Lower lobe of right lung (tissue), 2 donors: ENCODE measurements at places on chromosomes 11 and 22.
A peak's percentile ranks its signal among the peaks of the same experiment; 100 is the strongest.

GRCh38 chr22:27193215-27193614 lies 535.8 kb downstream of the MIAT start:
- peaks cover 3% of the 10 kb centered on the region for H3K27me3 ChIP-seq
- H3K4me3 ChIP-seq = no peak overlapping the region
- H3K36me3 ChIP-seq = no peaks in the 10 kb centered on the region
- H3K27ac ChIP-seq = no peak overlapping the region
- DNase-seq = no peak

- H3K4me1 ChIP-seq = no peaks in the 10 kb centered on the region
- H3K27me3 ChIP-seq = no peaks in the 10 kb centered on the region
- no peak for DNase-seq
- H3K36me3 ChIP-seq = no peaks in the 10 kb centered on the region
These were observed 494.5 kb upstream of the LARGE1 start for GRCh38 chr22:34414467-34415440.

- H3K36me3 ChIP-seq = peaks cover 24% of the 10 kb centered on the region
- peak; percentile 85 for DNase-seq
- H3K27ac ChIP-seq = peak overlapping the region; percentile 48
- H3K4me1 ChIP-seq = peaks cover 68% of the 10 kb centered on the region
- no peaks in the 10 kb centered on the region for H3K27me3 ChIP-seq
These were observed 17.5 kb downstream of the ATG16L2 start for GRCh38 chr11:72831521-72832300.

GRCh38 chr11:12502046-12502445 lies 124.7 kb downstream of the PARVA start:
- no peaks in the 10 kb centered on the region for H3K4me1 ChIP-seq
- peaks cover 25% of the 10 kb centered on the region for H3K36me3 ChIP-seq
- no peaks in the 10 kb centered on the region for H3K27me3 ChIP-seq
- H3K4me3 ChIP-seq = no peak overlapping the region
- no peak for DNase-seq

DNA sequence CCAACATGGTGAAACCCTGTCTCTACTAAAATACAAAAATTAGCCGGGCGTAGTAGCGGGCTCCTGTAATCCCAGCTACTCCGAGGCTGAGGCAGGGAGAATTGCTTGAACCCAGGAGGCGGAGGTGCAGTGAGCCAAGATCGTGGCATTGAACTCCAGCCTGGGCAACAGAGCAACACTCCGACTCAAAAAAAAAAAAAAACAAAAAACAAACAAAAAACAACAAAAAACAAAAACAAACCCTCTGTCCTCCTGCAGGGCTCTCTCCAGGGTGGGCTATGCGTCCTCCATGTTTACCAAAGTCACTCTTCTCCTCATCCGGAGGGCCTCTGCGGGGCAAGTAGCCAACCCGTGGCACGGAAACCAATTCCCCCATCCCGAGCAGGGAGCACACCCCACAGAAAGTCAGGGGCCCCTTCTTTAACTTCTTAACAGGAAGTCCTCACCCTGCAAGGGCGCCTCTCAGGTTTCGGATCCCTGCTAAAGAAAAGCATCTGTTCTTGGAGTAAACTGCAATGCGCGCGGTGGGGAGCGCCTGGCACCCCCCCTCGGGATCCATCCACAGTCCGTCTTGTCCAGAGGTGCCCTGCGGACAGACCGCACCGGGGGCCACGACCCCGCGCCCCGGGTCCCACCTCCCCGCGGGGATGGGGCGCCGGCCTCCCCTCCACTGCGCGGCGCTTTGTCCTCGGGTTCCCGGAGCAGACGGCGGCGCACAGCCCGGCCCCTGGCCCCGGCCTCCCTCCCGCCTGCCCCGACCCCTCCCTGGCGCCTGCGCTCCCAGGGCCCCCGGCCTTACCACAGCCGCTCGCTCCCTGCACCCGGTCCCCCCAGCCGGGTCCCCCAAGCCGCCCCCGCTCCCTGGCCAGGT lies 712 bp downstream of the CERK start:
- peak overlapping the region; percentile 84 for H3K27ac ChIP-seq
- no peaks in the 10 kb centered on the region for H3K27me3 ChIP-seq
- H3K4me1 ChIP-seq = peaks cover 64% of the 10 kb centered on the region
- peak overlapping the region; percentile 89 for H3K4me3 ChIP-seq
- no peaks in the 10 kb centered on the region for H3K36me3 ChIP-seq

- H3K4me3 ChIP-seq = no peak overlapping the region
- no peak for DNase-seq
- H3K36me3 ChIP-seq = no peaks in the 10 kb centered on the region
- peaks cover 6% of the 10 kb centered on the region for H3K27me3 ChIP-seq
These were observed 92.9 kb upstream of the RCN1 start for GRCh38 chr11:31997955-31998354.

DNA sequence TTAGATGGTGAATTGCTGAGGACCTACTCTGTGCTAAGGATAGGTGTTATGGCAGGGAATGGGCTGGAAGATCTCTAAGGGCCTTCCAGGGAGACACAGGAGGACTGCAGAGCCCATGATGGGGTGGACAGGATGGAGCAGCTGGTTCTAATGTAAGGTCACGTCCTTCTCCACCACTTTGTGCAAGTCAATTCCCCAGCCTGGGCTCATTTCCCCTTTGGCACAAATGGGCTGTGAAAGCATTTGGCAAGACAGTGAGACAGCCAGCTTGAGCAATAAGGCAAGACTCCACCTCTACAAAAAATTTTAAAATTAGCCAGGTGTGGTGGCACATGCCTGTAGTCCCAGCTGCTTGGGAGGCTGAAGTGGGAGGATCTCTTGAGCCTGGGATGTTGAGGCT lies 81.4 kb upstream of the THY1 start:
- H3K27ac ChIP-seq = no peak overlapping the region
- no peaks in the 10 kb centered on the region for H3K4me1 ChIP-seq
- no peaks in the 10 kb centered on the region for H3K36me3 ChIP-seq
- H3K4me3 ChIP-seq = no peak overlapping the region
- DNase-seq = no peak

DNA sequence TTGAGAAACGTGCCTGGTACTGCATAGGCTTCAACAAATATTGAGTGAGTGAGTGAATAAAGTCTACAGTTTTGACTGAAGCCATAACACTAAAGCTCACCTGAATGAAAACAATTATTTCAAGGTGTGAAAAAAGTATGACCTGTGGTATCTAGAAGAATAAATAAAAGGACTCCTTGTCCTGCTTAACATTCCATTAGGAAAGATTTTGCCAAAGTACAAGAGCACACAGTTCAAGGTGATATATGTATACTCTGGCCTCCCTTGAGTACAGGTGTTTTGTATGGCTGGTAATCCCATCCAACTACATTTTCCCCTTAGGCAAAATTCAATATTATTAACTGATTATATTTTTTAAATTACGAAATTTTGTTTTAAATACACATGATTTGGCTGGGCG lies 1.8 kb upstream of the CREBZF start:
- H3K27me3 ChIP-seq = no peaks in the 10 kb centered on the region
- no peak overlapping the region for H3K27ac ChIP-seq
- peaks cover 13% of the 10 kb centered on the region for H3K36me3 ChIP-seq
- H3K4me3 ChIP-seq = no peak overlapping the region
- DNase-seq = no peak

DNA sequence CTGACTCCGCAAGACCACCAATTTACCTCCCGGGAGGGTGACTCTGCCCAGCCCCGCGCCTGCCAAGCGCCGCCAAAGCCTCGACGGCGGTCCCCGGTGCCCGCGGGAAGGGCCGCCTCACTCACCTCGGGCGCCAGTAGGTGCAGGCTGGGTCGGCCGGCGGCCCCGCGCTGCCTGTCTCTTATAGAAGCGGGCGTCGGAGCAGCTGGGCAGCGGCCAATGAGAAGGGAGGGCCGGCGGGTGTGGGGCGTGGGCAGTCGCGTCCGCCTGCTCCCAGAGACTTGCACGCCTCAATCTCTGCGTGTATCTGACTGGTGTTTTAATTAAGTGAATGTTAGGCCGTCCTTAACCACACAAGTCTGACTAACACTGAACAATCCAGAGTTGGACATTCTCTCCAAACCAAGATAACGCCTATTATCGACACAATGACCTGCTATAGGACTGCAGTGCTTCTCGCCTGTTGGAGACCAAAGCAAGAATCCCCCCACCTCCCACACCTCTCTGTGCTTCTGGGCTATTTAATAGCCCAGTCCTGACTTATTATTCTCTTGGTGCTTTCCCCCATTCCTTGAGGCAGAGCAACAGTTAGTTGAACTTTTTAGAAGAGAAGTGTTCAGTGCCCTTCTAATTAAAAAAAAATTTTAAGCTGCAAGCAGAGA lies at the start of gene TPH1:
TPH1 (minus strand) TSS at position 154 of the 662 bp plus-strand sequence. CDS start 5,507 bp downstream, outside the sequence.
- no peak within 1 kb of the TSS for H3K27ac ChIP-seq
- no peak within 1 kb of the TSS for H3K4me3 ChIP-seq
- peaks cover 10% of the 10 kb centered on the region for H3K27me3 ChIP-seq
- no peaks in the 10 kb centered on the region for H3K36me3 ChIP-seq
- DNase-seq = peak; percentile 67
- H3K4me1 ChIP-seq = no peaks in the 10 kb centered on the region

- H3K27me3 ChIP-seq = no peaks in the 10 kb centered on the region
- H3K4me3 ChIP-seq = no peak overlapping the region
- no peak for DNase-seq
These were observed 2.2 kb downstream of the SLC39A13 start for GRCh38 chr11:47410370-47411264.

GRCh38 chr11:132312161-132312560 lies 941.7 kb downstream of the NTM start:
- no peaks in the 10 kb centered on the region for H3K27me3 ChIP-seq
- no peaks in the 10 kb centered on the region for H3K36me3 ChIP-seq
- no peak overlapping the region for H3K4me3 ChIP-seq
- H3K27ac ChIP-seq = no peak overlapping the region
- no peaks in the 10 kb centered on the region for H3K4me1 ChIP-seq

DNA sequence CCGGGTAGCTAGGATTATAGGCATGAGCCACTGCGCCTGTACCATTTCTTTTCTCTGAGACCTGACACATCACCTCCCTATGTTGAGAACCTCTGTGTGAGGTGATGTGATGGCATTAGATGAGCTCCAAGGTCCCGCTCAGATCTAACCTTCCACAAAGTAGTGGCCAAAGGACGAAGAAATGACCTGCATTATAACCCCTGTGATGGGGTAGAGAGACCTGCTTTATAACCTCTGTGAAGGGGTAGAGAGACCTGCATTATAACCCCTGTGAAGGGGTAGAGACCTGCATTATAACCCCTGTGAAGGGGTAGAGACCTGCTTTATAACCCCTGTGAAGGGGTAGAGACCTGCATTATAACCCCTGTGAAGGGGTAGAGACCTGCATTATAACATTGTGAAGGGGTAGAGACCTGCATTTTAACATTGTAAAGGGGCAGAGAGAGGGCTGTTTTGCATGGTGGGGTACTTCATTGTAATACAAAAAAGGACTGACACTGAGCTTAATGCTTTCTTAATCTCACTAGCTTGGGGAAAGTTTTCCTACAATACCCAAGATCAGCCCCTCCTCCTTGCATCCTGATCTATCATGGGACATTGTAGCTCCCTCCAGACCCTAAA lies 8.5 kb downstream of the MIEF1 start:
- H3K4me1 ChIP-seq = no peaks in the 10 kb centered on the region
- no peak overlapping the region for H3K4me3 ChIP-seq
- H3K36me3 ChIP-seq = peaks cover 100% of the 10 kb centered on the region

- no peak for DNase-seq
- H3K4me1 ChIP-seq = peaks cover 59% of the 10 kb centered on the region
- H3K27me3 ChIP-seq = no peaks in the 10 kb centered on the region
- no peak overlapping the region for H3K27ac ChIP-seq
These were observed 26.9 kb upstream of the CBX7 start for GRCh38 chr22:39179401-39179827.

- no peak for DNase-seq
- no peaks in the 10 kb centered on the region for H3K27me3 ChIP-seq
- H3K4me1 ChIP-seq = no peaks in the 10 kb centered on the region
- H3K27ac ChIP-seq = no peak overlapping the region
These were observed 119.8 kb downstream of the MPPED1 start for GRCh38 chr22:43531651-43532050.

DNA sequence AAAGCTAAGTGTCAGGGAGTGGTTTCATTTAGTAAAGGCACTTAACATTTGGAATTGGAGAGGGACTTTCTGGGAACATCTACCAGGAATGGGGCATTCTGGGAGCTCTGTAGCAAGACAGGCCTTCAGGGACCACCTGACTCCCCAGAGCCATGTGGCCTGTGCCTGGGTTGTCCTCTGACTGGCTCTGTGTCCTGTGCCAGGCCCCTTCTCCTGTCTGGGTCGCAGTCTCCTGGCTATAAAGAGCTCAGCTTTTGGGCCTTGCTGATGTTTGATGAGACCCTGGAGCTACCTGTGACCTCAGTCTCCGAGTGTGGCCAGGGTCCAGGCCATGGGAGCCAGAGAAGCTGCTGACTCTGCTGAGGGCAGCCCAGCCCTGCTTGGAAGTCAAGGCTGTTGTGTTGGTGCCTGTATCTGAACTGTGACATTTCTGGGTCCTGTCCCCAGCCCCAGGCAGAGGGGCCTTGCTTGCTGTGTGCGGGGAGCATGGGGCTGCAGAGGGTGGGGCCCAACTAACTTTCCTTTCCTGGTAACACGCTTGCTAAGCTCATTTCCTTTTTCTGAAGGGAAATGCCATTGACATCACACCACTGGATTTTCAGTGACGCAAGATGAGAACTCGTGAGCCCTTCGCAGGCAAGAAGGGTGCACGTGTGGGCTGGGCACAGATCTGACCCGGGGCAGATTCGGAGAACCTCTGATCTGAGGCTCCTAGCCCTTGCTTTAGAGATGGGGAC lies 41.3 kb downstream of the LRRC32 start:
- no peak overlapping the region for H3K4me3 ChIP-seq
- H3K36me3 ChIP-seq = no peaks in the 10 kb centered on the region
- peaks cover 38% of the 10 kb centered on the region for H3K4me1 ChIP-seq
- H3K27me3 ChIP-seq = no peaks in the 10 kb centered on the region
- H3K27ac ChIP-seq = peak overlapping the region; percentile 88

DNA sequence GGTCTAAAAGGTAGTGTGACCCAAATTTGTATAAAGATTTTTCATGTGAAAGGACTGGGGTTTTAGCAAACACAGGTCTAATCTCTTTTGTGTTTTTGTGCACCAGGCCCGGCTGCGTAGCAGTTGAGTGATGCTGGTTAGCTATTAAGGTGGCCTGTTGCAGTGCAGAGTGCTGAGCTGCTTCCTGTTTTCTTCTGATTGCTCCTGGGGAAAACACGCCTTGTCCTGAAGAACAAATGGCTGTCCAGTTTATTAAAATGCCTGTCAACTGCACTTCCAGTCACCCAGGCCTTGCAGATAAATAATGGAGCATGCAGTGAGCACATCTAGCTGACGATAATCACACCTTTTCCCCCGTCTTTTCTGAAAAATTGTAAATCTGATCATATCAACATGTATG lies 1.8 kb downstream of the SRSF8 start:
- peak overlapping the region; percentile 82 for H3K4me3 ChIP-seq
- H3K36me3 ChIP-seq = no peaks in the 10 kb centered on the region
- peak overlapping the region; percentile 98 for H3K27ac ChIP-seq
- no peaks in the 10 kb centered on the region for H3K27me3 ChIP-seq
- peaks cover 27% of the 10 kb centered on the region for H3K4me1 ChIP-seq
